ENCODE measurements at places on chromosomes 3 and 15.

- no peak for DNase-seq
These were observed 51.6 kb upstream of the CP start for GRCh38 chr3:149273096-149273751.

GRCh38 chr3:138842483-138843188, 7.9 kb upstream of the PIK3CB start:
- no peak for DNase-seq

GRCh38 chr3:167184511-167184910, 195.6 kb downstream of the ZBBX start:
- DNase-seq, result no peak

GRCh38 chr3:129228891-129229585, 20.4 kb upstream of the COPG1 start:
- no peak for DNase-seq

DNA sequence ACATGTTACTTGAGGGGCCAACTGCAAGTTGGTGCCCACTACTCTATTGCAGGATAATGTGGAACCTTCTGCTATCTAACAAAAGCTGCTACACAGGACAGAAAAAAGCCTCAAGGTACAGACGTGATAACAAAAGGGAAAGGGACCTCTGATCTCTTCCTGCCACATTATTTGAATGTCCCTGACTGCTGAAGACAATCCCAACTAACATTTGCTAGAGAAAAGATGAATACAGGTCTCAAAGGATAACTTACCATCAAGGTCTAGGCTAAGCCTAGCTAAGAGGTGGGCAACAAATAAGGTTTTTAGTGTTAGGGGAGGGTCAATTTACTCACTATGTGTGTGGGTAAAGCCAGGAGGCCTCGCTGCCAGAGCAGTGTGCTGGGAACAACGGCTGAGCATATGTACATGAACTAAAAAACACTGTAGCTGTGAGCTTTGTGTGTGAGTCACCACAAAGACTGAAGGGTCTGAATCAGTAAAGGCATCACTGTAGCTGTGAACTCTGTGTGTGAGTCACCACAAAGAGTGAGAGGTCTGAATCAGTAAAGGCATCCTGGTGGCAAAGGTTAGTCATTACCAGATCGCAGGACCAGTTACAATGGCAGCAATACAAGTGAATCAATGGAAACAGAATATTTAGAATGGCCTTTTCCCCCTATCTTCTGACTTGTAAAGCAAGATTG, 111.7 kb downstream of the LMLN start:
- DNase-seq, result no peak

Measured in nucleus accumbens (tissue), 56 donors.